ENCODE measurements at places on chromosomes 1 and 21.

GRCh38 chr21:42201615-42202161 is 17.3 kb upstream of the ABCG1 start:
- no peak for DNase-seq

- no peak for DNase-seq
Observed at GRCh38 chr1:25900219-25900618, 6.0 kb downstream of the STMN1 start.

DNA sequence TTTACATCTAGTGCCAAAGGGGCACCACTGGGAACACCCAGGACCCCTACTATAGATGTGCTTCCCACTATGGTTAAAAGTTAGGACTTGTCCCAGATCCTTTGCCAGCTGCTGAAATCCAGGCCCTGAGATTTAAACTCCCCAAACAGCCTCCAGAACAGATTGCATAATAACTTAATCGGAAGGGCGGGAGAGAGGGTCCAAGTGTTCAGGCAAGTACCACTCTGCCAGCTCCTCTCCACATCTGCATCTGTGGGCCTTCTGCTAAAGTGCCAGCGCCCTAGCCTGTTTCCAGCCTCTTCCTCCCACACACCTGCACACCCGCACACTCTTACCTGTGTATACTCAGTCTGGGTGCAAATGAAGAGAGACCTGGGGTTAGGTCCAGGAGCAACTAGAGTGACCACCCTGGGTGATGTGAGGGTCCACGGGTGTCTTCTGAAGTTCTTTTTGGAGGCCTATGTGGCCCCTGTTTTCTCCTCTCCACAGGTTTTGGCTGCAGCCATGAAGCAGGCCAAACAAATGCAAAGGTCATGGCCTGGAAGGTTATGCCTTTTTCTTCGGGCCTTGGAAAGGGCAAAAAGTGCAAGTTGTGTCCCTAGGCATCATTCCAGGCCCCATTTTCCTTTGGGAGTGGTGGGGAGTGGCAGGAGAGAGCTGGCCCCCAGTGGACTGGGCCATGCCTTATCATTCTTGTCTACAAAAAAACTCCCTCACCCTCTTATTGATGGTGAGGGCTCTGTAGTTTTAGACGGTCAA is 29.3 kb downstream of the KIRREL1 start:
- DNase-seq, result no peak

DNA sequence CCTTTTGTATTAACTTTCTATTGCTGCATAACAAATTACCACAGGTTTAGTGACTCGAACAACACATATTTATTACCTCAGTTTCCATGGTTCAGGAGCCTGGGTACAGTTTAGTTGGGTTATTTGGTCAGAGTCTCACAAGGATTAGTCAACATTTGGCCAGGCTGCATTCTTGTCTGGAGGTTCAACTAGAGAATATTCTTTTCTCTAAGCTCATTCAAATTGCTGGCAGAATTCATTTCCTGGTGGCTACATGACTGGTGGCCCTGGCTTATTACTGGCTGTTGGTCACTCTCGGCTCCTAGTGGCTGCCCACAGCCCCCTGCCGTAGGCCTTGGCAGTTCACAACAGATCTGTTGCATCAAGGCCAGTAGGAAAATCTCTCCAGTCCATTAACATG is 81.1 kb upstream of the ADAR start:
- DNase-seq, result no peak

DNA sequence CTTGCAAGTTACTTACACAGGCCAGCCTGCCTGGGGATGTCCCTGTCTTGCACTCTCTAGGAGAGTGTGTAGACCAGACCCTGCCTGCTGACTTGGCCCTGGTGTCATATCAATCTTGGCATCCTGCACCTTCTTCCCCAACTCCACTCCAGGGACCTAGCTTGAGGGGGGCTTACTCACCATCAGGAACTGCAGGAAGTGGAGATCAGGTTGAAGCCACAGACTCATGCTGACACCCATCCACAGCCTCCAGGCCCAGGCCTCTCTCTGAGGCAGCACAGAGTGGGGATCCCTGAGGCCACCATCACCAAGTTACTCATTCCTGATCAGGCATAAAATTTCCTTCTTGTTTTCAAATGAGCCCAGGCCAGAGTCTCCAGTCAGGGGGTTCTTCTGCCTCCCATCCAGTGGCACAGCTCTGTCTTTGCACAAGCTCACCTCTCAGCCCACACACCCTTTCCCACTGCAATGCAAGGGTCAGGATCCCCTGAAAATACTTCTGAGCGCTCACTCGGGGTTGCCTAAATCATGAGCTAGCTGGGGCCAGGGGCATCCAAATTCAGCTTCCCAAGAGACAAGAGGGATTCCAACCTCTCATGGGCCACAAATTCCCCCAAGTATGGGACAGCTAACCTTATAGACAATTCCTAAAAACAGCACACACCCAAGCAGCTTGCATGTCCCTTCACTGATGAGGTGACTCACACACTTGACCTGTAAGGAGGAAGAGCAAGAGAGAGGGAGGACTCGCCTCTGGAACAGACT is 33.5 kb downstream of the CSMD2 start:
- DNase-seq, result no peak

GRCh38 chr1:59288046-59288445 is 8.8 kb upstream of the FGGY start:
- no peak for DNase-seq

- no peak for DNase-seq
Observed at GRCh38 chr1:173409613-173410012, 67.5 kb upstream of the PRDX6 start.

GRCh38 chr1:63675420-63675931 is 82.3 kb downstream of the PGM1 start:
- DNase-seq, result no peak

GRCh38 chr1:7293702-7294629 is 477.1 kb upstream of the VAMP3 start:
- DNase-seq, result no peak

- no peak for DNase-seq
Observed at GRCh38 chr1:100700586-100700985, 19.0 kb upstream of the VCAM1 start.

GRCh38 chr1:93607814-93608186 is 73.8 kb downstream of the BCAR3 start:
- no peak for DNase-seq

GRCh38 chr1:210252621-210253051 is 20.0 kb downstream of the SERTAD4 start:
- DNase-seq, result no peak

DNA sequence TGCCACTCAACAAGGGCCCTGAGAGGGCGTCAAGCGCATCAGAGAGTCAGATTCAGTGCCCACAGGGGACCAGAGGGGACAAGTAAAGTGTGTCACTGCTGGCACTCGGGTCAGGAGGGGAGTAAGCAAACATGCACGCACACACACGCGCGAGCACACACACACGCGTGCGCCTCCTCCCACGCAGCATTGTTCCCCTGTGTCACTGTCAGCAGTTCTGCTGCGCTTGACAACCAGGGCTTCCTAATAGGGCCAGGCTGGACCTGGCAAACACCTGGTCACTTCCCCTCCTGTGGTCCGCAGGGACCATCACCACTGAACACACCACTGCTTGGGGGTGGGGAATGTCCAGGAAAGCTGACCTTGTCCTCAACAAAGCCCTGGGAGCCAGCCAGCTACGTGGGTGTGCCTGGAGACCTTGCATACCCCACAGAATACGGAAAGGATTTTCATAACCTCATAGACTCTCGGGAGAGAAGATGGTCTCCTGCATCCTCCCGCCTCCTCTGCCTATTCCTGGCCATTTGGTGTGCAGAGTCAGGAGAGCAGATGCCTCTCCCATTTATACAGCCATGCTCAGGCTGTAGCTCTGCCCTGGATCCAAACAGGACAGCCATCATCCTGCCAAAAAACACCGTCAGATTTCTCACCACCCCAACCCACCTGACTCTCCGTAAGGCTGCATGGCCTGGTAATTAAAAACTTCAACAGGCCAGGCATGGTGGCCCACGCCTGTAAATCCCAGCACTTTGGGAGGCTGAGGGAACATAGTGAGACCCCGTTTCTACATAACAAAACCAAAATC is 73.2 kb downstream of the SSBP3 start:
- DNase-seq, result no peak

- DNase-seq, result no peak
Observed at GRCh38 chr1:203425663-203425975, 50.0 kb upstream of the PRELP start.

- no peak for DNase-seq
Observed at GRCh38 chr1:50681931-50682330, 258.7 kb upstream of the DMRTA2 start.

DNA sequence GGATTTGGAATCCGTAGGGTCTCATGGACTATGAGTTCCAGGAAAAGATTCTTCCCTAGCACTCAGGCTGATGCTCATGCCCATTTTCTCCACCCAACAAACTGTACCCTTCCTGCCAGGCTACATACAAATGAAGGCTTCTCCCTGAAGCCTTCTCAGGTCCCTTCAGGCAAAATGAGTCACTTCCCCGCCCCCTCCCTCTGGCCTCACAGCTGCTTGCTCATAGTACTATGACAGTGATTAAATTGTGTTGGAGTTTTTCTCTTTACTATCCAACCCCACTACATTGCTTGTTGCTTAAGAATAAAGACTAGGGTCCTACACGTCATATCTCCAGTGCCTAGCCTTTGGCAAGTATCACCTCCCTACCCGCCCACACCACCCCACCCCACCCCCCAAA is 207.6 kb upstream of the NFIA start:
- no peak for DNase-seq

DNA sequence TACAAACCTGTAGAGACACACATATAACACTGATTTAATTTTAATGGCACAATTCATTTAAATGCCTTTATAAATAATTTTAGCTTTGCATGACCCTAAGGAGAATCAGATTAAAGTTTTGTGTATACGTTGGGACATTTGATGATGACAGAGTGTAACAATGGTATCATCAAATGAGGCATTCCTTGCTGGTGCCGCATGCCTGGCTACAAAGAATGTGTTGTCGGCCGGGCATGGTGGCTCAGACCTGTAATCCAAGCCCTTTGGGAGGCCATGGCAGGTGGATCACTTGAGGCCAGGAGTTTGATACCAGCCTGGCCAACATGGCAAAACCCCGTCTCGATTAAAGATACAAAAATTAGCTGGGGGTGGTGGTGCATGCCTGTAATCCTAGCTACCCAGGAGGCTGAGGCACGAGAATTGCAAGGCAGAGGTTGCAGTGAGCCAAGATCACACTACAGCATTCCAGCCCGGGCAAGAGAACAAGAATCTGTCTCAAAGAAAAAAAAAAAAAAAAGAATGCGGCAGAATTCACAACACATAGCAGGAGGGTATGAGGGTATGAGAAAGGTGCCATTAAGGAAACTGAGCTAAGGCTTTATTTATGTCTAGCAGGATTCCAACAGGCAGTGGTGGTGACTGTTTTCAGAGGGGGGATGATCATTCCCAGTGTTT is 58.9 kb downstream of the PTPN14 start:
- DNase-seq, result no peak

DNA sequence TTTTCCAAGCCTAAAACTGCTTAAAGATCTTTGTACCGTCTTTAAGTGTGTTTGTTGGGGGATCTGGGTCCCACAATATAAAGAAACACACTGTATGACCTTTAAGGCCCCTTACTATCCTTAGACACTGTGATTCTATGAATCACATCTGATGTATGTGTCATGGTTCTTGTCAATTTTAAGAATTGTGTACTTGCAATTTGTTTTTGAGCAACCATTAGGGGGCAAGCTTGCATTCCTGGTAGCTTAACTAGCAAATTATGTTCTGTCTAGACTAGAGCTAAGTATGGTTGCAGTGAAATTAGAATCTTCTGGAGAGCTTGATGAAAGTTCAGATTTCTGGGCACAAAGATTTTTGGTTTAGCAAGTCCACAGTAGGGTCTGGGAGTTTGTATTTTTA is 219.5 kb downstream of the TPR start:
- DNase-seq, result no peak

GRCh38 chr1:33379631-33380354 is 51.1 kb downstream of the PHC2 start:
- no peak for DNase-seq
